ENCODE measurements at places on chromosomes 7 and 10. TPM values are rescaled to one million over a fixed set of nuclear protein-coding genes. Genes with fewer than 3 reads are reported as not detected.

The AGBL3 gene
- 1.3 TPM for total RNA-seq

The TSC22D4 gene
- 37.8 TPM for total RNA-seq

The WIPF3 gene
- 0.41 TPM for total RNA-seq

The FAM25G gene
- total RNA-seq, result not detected

The NXPH1 gene
- total RNA-seq, result not detected

The DGKB gene
- not detected for total RNA-seq

Data from foreskin keratinocyte (primary cell).